Left ventricle myocardium superior (tissue), 1 donor: ENCODE measurements at places on chromosomes 1 and 21.

DNA sequence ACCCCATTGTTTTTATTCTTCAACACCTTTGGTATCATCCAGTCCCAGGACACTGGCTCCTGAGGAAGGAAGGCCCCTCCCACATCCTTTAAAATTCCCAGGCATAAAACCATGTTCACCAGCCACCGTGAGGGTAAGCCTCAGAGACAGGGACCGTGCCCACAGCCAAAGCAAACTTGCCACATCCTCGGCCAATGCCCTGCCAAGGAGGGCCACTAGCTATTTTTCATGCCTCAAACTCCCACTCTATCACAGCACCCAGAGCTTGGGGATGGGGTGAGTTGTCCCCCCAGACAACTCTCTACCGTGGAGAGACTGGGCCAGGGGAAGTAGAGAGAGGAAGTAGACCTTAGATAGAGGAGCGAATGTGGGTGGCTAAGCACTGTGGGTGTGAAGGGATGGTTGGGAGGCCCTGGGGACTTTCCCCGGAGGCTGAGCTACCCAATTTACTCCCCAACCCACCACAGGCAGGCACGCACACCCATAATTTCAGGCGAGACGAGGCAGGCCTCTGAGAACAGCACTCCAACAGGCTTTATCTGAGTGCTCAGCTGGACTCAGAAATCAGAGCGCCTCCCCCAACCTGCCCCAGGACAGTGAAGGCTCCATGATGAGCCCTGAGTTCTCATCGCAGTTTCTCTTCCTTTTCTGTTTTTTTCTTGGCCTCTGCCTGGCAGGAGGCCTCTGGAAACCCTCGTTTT lies 15.9 kb upstream of the BTG2 start:
- no peak for DNase-seq

- DNase-seq = no peak
Measured at GRCh38 chr1:49397086-49397485, 620.4 kb upstream of the BEND5 start.

GRCh38 chr1:110135666-110136065 lies 14.6 kb upstream of the SLC6A17 start:
- DNase-seq = no peak

GRCh38 chr1:64505232-64505943 lies 35.5 kb downstream of the CACHD1 start:
- DNase-seq = peak; percentile 58

DNA sequence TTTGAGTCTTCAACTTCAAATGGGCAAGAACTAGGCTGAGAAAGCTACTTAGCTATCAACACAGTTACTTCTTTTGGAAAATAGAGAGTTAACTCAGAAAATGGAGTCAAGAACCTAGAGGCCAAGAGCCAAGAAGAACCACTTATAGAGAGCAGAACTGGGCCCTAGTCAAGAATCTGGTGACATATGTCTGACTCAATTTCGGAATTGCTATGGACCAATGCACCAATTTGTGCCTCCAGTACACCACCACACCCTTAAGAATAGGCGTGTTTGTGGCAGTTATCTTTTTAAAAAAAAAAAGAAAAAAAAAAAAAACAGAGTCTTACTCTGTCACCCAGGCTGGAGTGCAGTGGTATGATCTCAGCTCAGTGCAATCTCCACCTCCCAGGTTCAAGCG lies 7.8 kb downstream of the S100A2 start:
- DNase-seq = no peak

DNA sequence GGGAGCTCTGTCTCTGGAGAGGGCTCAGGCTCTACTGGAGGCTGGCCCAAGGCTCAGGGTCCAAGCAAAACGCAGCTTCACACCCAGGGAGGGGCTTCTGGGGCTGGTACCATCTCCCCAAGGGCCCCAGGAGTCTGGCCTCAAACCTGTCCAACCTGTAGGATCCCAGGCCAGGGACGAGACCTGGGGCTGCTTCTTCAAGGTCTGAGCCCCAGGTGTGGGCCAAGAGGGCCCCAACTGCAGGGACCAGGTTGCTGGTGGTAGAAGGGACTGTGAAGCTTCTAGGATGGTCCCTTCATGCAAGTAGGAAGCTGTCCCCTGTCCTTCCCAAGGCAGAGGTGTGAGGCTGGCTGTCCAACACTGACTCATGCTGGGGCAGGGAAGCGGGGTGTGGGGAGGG lies 7.8 kb upstream of the MMEL1 start:
- DNase-seq = no peak

- DNase-seq = no peak
Measured at GRCh38 chr1:37290718-37291117, 183.7 kb upstream of the ZC3H12A start.

DNA sequence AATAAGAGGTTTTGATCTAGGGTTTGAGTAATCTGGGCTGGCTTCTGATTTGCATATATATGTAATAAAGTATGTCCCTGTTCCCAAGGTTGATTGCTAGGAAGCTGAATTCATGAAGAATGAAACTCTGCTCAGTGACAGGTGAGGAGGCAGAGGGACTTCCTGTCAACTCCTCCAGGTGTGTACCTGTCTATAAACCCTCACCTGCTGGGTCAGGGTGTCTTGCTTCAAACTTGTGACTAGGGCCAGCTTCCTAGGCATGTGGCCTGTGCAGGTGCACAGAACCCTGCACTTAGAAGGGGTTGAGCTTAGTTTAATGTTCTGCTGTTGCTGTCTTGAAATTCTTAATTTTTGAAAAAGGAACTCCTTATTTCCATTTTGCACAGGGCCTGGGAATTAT lies 21.1 kb downstream of the OLFML3 start:
- DNase-seq = no peak

- DNase-seq = no peak
Measured at GRCh38 chr1:7608628-7609305, 162.3 kb upstream of the VAMP3 start.

DNA sequence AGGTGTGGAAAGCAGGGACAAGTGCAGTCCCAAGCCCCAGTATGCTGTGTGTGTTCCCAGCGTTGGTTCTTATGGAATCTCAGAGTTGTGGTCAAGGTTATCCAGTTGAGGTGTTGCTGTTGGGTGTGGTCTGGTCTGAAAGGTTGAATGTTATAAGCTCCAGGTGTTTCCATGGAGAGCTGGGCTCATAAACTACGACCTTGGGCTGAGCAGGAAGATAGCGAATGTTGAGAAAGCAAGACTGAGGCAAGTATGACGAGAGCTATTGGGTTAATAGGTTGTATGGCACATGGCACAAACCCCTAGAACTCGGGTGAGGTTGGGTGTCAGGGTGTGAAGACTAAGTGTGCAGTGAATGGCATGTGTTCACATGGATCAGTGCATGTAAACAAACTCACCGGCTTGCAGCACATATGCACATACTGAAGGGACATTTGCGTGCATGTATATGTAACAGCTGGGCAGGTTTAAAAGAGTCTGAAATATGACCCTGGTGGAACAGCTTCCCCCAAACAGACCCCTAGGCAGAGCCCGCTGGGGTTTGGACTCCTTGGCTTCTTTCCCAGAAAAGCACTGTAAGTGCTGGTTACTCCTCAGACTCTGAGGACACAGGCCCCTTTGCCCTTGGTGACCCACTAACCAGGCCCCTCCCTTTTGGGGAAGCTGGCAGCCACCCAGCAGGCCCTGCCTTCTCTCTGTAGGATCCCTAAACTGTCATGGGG lies 117.5 kb downstream of the NAV1 start:
- peak; percentile 67 for DNase-seq

DNA sequence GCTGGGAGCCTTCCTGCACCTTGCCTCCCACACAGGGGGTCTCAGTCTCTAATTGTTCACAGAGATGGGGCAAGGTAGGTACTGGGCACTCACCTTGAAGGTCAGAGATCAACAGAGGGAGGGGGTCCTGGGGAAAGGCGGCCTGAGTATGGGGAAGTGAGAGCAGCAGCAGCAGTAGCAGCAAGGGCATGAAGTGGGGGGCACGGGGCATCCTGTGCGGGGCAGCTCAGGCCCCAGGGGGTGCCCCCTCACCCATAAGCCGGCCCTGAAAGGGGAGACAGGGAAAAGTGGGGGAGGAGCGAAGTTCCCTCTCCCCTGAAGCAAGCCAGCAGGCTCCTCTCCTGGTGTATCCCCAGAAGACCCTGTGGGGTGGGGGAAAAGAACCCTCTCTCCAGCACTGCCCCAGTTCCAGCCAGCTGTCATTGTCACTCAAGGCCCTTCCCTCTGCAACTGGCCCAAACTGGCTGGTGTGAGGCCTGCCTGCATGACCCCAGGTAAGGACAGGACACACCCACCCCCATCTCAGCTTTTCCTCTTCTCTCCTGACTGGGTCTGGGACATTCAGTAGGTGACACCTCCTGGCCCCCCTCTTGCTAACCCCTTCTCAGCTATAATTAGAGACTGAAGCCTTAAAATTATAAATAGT lies 3.9 kb downstream of the SEMA6C start:
- peak; percentile 56 for DNase-seq

DNA sequence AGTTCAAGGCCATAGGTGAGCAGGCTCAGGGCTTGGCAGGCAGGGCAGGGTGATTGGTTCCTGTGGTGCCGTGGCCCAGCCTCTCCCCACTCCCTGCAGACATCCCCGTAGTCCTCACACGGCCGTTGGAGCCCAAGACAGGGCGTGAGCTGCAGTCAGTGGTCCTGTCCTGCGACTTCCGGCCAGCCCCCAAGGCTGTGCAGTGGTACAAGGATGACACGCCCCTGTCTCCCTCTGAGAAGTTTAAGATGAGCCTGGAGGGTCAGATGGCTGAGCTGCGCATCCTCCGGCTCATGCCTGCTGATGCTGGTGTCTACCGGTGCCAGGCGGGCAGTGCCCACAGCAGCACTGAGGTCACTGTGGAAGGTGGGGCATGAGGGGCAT lies 71.9 kb downstream of the OBSCN start:
- peak; percentile 25 for DNase-seq

- no peak for DNase-seq
Measured at GRCh38 chr1:61956784-61957183, 214.5 kb downstream of the PATJ start.

GRCh38 chr1:27436204-27437159 lies 44.1 kb downstream of the GPR3 start:
- DNase-seq = no peak

DNA sequence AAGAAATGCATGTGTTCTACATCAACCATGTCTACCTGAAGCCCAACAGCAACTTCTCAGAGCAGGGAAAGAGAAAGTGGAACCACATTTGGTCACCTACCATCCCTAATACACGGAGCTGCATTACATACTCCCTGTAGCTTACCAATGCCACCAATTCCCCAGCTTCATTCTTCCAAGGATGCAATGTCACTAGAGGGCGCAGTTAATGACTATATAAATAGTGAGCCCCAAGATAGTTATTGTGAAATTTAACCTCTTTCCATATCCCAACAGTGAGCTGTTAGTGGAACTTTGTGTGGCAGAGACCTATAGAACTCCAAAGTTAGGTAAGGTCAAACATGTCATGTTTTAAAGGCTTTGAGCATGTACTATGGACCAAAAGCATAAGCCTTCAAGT lies 618.3 kb downstream of the SMYD3 start:
- DNase-seq = no peak

GRCh38 chr1:187010571-187011309 lies 182.0 kb downstream of the PLA2G4A start:
- no peak for DNase-seq

GRCh38 chr1:109535971-109536491 lies 3.6 kb upstream of the GPR61 start:
- peak; percentile 77 for DNase-seq

GRCh38 chr1:62407398-62408009 lies 29.3 kb upstream of the USP1 start:
- DNase-seq = no peak
